ENCODE measurements at places on chromosomes 6 and 20.

DNA sequence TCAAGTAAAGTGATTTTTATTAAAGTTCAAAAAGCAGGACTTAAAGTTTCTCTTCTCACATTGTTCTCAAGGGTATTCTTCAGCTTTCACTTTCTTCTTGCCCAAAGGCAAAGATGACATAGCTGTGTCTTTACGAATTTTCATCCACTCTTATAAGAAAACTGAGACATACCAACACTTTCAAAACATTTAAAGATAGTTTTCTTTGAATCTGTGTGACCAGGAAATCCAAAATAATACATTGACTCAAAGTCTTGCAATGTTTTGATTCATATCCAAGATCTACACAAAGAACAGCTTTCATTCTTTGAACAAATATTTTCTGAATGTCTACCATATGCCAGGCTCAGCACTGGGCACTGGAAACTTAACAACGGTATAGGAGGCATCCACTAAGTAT, 117.9 kb downstream of the SIM1 start:
- DNase-seq = no peak

DNA sequence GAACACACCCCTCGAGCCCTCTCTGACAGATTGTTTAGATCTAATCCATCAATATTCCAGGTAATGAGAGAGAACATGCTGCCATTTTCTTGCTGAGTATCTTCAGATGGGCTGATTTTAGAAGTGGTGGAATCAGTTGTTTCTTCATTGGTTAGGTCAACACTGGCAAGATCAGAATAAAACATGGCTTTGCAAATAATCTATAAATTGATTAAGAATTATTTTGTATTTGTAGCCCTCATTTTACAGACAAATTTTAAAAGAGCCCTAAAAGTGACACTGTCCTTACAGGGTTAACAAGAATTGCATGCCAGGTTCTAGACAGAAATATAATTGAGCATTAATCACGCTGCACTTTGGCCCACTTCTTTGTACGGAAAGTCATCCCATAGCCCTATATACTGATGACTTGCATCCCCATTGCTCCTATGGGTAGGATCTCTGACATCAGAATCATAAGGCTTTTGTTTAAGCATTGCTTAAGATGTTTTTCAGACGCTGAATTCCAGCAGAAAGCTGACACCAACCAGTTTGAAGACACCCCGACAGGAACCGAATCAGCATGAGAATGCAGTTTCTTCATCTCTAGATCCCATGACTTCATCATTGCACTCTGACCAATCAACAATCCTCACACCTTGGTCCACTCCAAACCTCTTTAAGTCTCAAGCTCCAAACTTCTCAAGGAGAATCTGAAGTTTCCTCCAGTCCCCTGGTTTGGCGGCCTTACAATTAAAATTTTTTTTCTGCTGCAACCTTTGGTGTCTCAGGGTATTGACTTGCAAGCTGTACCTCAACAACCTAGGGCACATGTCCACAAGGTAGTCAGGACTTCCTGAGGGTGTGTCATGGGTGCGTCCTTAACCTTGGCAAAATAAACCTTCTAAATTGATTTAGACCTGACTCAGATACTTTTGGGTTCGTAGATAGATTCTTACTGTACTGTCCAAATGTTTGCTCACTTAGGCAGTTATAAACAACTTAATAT, 7.8 kb downstream of the TDP2 start:
- no peak for DNase-seq

- DNase-seq = peak; percentile 77
Measured at GRCh38 chr20:62652041-62652893, 10.0 kb downstream of the SLCO4A1 start.

DNA sequence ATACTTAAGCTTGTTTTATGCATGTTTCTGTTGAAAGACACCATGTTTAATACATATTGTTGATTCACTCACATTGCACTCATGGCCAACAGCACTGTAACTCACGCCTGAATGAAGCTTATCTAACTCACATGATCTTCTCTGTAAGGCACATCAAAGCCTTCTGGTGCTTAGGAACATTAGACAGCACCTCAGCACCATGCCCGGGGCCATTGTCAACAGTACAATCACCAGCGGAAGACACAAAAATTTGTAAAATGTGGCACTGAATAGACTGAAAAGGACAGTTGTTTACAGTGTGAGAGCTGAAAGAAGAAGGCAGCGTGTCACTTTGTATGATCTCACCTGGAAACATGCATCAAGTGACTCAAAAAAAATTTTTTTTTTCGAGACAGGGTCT, 8.9 kb upstream of the TCF15 start:
- no peak for DNase-seq

- no peak for DNase-seq
Measured at GRCh38 chr6:143934867-143935266, 70.6 kb downstream of the ZC2HC1B start.

- no peak for DNase-seq
Measured at GRCh38 chr6:74256781-74257180, 560.8 kb downstream of the CD109 start.

- peak; percentile 64 for DNase-seq
Measured at GRCh38 chr6:26172608-26172968, 85.4 kb downstream of the HFE start.

Measured in CD8-positive, alpha-beta memory T cell (primary cell).